Activated CD8-positive, alpha-beta T cell treated with anti-CD3 and anti-CD28 coated beads for 36 hours (primary cell): ENCODE measurements at places on chromosomes 6 and 20. TPM values are rescaled to one million over a fixed set of nuclear protein-coding genes. Genes with fewer than 3 reads are reported as not detected.

Gene ECT2L
- not detected for total RNA-seq

Gene DCBLD1
- 2.3 TPM for total RNA-seq

Gene TTLL9
- total RNA-seq: not detected

Gene CPNE5
- 0.69 TPM for total RNA-seq

Gene LRP11
- total RNA-seq: 1.9 TPM

- no peaks in the 10 kb centered on the region for H3K4me1 ChIP-seq
- no peak overlapping the region for H3K4me3 ChIP-seq
- no peaks in the 10 kb centered on the region for H3K27me3 ChIP-seq
- H3K27ac ChIP-seq: no peak overlapping the region
- DNase-seq: no peak
These were observed 569.7 kb upstream of the MARCKS start for GRCh38 chr6:113287396-113287795.

DNA sequence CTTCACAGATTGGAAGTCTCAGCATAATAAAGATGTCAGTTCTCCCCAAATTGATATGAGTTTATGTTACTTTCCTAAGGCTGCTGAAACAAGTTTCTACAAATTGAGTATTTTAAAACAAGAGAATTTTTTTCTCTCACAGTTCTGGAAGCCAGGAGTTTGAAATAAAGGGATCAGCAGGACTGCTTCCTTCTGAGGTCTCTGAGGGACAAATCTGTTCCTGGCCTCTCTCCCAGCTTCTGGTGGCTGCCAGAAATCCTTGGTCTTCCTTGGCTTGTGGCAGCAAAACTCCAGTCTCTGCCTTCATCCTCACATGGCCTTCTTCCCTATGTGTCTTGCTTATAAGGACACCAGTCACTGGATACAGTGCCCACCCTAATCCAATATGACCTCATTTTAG, 136.1 kb downstream of the TFAP2A start:
- no peaks in the 10 kb centered on the region for H3K27me3 ChIP-seq
- H3K4me1 ChIP-seq: no peaks in the 10 kb centered on the region
- DNase-seq: no peak
- H3K4me3 ChIP-seq: no peak overlapping the region

DNA sequence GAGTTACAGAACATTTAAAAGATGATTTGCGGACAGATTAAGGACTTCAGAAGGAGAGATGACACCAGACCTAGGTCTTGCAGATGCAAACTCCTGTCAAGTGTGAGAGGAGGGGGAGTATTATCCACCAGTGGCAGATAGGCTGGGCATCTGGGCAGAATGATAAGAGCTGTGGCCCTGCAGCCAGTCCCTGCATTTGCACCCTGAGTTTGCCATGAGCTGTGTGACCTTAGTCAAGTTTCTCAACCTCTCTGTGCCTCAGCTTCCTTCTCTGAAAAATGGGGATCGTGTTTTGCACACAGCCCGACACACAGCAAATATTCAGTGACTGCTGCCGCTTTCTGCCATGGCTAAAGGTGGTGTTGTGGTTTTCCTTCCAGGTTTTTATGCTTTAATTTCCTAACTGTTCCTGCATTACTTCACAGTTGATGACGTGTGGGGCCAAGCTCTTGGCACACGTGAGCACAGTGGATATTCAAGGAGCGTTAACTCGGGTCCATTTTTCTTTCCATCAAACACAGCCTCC, 516.2 kb downstream of the CDH26 start:
- peaks cover 7% of the 10 kb centered on the region for H3K27me3 ChIP-seq
- no peak for DNase-seq
- H3K4me3 ChIP-seq: no peak overlapping the region
- no peaks in the 10 kb centered on the region for H3K36me3 ChIP-seq

DNA sequence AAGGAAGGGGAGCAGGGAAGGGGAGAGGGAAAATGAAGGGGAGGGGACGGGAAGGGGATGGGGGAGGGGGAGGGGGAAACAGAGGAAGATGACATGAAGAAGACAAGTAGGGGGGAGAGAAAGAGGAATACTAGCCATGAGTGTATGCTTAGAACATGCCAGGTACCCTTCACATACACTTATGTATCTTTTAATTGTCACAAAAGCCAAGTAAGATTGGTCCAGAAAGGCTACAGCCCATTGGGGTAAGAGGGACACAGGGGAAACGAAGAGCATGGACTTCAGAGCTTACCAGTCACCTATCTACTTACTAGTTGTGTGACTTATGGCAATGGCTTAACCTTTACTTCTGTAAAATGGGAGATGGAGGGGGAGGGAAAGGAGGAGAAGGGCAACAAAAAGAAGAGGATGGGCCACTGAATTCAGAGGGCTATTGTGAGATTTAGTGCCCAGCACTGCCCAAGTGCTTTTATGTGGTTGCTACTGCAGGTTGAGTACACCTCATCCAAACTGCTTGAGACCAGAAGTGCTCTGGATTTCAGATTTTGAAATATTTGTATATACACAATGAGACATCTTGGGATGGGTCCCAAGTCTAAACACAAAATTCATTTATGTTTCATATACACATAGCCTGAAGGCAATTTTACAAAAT, 90.3 kb downstream of the ARHGAP18 start:
- DNase-seq: no peak
- H3K4me1 ChIP-seq: no peaks in the 10 kb centered on the region

- no peaks in the 10 kb centered on the region for H3K27me3 ChIP-seq
- H3K36me3 ChIP-seq: no peaks in the 10 kb centered on the region
- no peak for DNase-seq
These were observed 25.9 kb downstream of the PLAGL2 start for GRCh38 chr20:32181606-32182005.

- no peaks in the 10 kb centered on the region for H3K27me3 ChIP-seq
- H3K4me3 ChIP-seq: peak overlapping the region; percentile 64
- peak overlapping the region; percentile 96 for H3K27ac ChIP-seq
These were observed 54.2 kb upstream of the FAM83D start for GRCh38 chr20:38872036-38872435.

DNA sequence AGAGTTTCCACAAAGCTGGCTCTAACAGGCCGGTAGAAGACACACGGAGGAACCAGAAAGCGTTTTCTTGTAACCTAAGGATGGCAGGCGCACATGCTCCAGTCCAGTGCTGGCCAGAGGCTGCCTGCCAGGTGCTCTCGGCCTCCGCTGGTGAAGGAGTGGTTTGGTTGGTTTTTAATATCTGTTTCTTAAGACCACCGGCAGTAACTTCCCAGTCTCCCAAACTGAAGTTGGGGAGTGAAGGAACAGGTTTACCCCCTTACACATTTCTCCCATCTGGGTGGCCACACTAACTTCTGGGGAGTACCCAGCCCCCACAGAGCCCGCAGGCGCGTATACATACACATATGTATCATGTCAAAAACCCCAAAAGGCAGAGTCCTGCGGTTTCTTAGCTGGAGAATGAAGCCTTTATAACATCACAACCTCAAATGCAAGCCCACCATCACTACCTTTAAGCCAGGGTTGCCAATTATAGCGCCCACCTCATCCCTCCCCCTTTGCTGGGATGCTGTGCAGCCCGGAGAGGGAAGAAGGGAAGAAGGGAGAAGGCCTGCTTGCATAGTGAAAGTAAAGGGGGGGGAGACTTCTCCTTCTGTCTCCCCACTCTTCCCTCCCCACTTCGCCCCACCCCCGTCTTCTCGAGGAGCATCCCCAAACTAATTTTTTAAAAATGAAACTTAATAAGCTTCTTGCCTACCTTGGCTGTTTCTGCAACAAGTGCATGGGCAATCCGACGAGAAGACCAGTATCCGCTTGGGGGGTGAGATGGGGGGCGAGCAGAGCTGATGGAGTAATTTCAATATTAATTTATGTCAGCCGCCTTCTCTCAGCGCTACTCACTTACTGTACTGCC, 1.0 kb downstream of the TRERF1 start:
- peak overlapping the region; percentile 93 for H3K27ac ChIP-seq
- H3K4me1 ChIP-seq: peaks cover 53% of the 10 kb centered on the region
- peak overlapping the region; percentile 97 for H3K4me3 ChIP-seq
- H3K27me3 ChIP-seq: peaks cover 4% of the 10 kb centered on the region
- H3K36me3 ChIP-seq: peaks cover 5% of the 10 kb centered on the region
- DNase-seq: peak; percentile 77

DNA sequence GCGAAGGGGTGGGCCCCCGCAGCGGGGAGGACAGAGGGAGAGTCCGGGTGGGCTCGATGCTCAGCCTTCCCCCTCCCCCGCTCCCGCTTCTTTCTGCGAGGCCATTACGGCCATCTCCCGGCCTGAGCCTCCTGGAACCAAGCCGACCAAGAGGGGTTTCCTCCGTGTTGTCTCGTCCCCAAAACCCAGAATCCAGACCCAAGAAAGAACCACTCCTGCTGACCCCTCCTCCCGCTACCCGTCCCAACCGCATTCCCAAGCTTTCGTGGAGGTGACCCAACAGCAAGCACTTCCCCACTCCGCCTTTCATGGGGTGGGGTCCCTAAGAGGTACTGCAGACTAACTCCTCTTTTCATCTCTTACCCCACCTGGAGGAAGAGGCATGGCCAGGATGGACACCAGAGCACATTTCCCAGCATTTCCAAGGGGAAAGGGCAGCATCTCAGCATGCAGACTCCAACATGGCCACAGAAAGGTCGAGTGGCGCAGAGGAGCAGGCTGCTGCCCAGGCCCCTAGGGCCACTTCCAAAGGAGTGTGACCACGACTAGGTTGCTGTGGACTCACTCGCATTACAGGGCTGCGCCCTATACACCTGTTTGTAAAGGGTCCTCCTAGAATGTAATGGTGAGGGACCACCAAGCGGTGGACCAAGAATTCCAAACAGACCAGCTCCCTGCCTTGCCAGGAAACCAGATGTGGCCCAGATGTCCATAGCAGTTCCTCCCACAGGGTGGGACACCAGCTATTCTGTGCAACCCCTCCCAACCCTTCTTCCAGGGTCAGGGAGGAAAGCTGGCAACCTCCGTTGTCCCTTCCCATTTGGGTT, 53.4 kb downstream of the MRPL14 start:
- H3K4me3 ChIP-seq: peak overlapping the region; percentile 98
- peak; percentile 46 for DNase-seq
- H3K4me1 ChIP-seq: peaks cover 25% of the 10 kb centered on the region
- H3K36me3 ChIP-seq: peaks cover 3% of the 10 kb centered on the region

- no peak for DNase-seq
- peaks cover 52% of the 10 kb centered on the region for H3K4me1 ChIP-seq
- peaks cover 2% of the 10 kb centered on the region for H3K36me3 ChIP-seq
- no peaks in the 10 kb centered on the region for H3K27me3 ChIP-seq
These were observed 61.5 kb downstream of the RREB1 start for GRCh38 chr6:7169296-7169721.
